ENCODE measurements at places on chromosomes 7 and 10. TPM values are rescaled to one million over a fixed set of nuclear protein-coding genes. Genes with fewer than 3 reads are reported as not detected.
A peak's percentile ranks its signal among the peaks of the same experiment; 100 is the strongest.

- no peak for DNase-seq
Observed at GRCh38 chr7:36653663-36654355, 70.5 kb downstream of the AOAH start.

DNA sequence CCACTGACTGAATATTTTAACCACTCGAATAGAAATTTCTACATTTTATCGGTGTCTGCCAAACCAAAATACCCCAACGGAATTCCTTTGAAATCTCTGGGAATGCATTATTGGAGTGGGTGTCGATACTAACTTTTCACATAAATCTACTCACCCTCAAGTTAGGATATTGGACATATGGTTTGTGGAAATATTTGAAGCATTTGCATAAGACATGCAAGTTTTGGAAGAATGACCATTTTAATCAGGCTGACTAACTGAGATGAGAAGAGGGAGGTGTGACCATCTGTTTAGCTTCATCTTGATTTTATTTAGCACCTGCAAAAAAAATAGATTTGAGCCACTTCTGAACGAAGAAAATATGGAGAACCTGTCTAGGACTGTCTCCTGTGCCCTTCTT, 61.2 kb downstream of the KLF6 start:
- DNase-seq = no peak

DNA sequence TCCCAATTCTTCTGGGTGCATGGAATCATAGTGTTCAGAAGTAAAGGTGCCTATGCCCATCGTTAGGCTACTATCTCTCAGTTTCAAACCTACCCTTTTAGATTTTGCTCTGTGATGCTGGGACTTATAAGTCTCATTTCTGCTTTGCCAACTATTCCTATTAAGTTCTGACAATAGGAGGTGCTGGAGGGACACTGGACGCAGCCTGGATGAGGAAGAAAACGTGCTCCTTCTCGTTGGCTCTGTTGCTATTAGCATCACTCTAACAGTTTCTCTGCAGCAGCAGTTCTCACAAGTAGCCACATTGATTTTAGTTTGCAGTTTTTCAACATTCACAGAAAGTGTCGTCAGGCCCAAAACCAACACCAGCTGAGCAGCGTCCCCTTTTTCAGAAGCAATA, 72.4 kb downstream of the ABCC2 start:
- peak; percentile 56 for DNase-seq

GRCh38 chr10:69226919-69227450, 6.9 kb downstream of the HKDC1 start:
- no peak for DNase-seq

DNA sequence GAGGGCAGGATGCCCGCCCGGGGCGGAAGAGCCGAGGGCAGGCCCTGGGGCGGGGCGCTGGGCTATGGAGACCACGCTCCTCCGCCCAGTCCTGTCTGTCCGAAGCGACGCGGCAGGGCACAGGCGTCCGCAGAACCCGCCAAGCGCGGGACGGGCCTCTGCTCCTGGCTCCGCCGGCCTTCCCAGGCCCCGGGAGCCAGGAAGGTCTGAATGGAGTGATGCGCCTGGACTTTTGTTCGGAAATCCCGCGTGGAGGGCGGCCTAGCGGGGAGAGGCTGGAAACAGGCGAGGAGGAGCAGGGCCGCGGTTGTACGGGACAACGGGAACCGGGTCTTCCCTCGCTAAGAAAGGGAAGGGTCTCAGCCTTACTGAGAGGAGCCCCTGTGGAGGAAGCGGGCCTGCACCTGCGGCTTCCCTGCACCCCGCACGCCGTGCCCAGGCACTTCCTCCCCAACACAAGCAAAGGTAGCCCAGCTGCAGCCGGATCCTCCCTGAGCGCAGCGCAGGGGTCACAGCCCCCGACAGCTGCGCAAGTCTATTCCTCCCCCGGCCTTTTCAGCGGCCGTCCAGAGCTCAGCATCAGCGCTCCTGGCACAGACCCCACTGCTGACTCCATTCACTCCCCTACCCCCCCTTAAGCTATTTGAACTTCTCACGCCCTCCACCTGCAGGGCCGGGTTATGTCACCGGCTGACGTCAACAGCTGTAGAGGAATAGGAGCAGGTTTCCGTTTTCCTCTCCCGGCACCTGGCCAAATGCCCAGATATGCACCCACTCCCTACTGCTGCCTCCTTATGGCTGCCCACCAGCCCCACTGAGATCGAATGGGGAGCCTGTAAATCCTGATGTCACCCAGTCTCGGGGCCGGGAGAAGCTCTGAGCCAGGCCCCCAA, 143.2 kb upstream of the RET start:
- DNase-seq = peak; percentile 60

- DNase-seq = no peak
Observed at GRCh38 chr7:71521506-71521905, 389.6 kb downstream of the GALNT17 start.

DNA sequence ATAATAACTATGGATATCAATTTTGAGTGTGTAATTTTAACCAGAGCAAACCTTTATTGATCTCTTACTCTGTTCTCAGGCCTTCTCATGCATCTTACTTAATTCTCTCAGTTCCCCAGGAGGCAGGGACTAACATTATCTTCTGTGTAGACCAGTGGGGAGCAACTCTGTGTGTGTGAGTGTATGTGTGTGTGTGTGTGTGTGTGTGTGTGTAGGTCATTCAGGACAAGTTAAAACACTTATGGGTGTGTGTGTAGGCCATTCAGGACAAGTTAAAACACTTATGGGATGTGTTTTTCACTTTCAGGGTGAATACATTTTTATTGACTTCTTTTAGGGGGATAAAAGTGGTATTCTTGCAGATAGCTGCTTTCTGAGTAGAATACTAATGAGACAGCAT, 145.0 kb downstream of the ADAM12 start:
- no peak for DNase-seq

DNA sequence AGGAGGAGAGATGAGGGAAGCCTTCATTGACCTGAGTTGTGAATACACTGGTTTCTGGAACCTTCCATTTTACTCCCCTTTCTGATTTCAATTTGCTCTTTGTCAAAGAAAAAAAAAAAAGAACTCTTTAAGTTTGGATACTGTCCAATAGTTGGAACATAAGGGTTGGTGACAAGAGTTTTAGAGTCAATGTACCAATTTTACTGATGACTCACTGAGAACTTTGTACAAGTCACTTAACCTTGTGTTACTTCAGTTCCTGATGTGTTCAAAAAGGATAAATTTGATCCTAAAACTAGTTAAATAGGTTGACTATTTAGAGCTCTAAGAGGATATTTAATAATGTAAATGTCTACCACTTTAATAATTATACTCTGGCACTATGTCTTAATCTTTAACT, 4.1 kb upstream of the CDK14 start:
- DNase-seq = no peak

GRCh38 chr10:115968236-115968635, 304.8 kb downstream of the GFRA1 start:
- DNase-seq = no peak

POT1 gene
- 50.0 TPM for polyA plus RNA-seq

JAZF1 gene
- 15.7 TPM for polyA plus RNA-seq

SMKR1 gene
- not detected for polyA plus RNA-seq

PDE6C gene
- polyA plus RNA-seq = 3.0 TPM

ACTL6B gene
- not detected for polyA plus RNA-seq

ADAP1 gene
- 9.4 TPM for polyA plus RNA-seq

GCK gene
- polyA plus RNA-seq = 3.9 TPM
